Activated naive CD4-positive, alpha-beta T cell (primary cell): ENCODE measurements at places on chromosomes 2 and 18.

GRCh38 chr2:165410276-165410675, 59.2 kb upstream of the CSRNP3 start:
- no peak for DNase-seq

DNA sequence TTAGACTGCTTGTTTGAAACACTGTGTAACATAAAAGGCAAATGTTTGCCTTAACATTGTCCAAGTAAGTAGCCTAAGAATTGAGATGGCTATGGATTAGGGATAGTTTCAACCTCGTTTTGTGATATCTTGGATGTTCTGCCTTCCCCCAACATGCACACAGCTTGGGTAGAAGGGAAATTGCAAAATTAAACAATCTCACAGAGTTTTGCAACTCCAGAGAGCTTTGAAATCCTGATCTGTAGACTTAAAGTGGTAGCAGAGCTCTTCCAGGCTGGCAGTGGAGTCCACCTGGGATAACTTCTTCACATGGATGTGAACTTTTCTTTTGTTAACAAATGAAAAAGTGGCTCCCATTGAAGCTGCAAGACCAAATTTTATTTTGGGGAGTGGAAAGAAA, 59.6 kb downstream of the CHRNA1 start:
- DNase-seq, result no peak

GRCh38 chr2:101096619-101097142, 54.5 kb downstream of the TBC1D8 start:
- DNase-seq, result no peak

- DNase-seq, result no peak
Measured at GRCh38 chr2:8448824-8449556, 232.9 kb upstream of the ID2 start.
